Activated CD4-positive, CD25-positive, alpha-beta regulatory T cell treated with anti-CD3 and anti-CD28 coated beads, Interleukin-2, amount 50 U/mL, for 72 hours (primary cell): ENCODE measurements at places on chromosomes 7 and 10.

DNA sequence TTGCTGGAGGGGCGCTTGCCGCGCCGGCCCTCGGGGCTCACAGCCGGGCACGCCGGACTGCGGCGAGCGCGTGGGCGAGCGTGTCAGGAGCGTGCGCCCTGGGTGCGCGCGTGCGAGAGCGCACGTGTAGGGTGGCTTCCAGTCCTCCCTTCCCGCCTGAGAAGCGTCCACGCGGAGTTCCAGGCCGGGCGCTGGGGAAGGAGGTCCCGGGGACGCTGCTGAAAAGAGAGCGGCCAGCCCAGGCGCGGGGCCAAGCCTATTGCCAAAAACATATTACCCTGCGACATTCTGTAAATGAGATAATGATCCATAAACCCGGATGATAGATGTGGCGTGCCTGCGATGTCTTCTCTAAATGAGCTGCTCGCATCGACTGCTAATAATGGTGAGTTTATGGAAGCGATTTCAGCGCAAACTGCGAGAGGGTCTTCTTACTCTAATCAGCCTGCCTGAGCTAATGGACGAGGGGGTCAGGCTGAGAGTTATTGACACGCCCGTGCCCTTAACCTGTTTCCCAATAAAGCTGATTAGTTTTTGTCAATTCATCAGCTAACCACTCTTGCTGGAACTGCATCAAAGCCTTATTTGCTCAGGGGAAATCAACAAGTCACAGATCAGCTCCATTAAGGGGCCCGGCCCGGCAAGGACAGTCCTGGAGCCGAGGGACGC, 8.0 kb upstream of the MNX1 start:
- DNase-seq = no peak

- no peak for DNase-seq
Measured at GRCh38 chr10:47381427-47382379, 2.4 kb downstream of the ZNF488 start.

- DNase-seq = no peak
Measured at GRCh38 chr10:78335691-78336401, 302.2 kb downstream of the RPS24 start.

GRCh38 chr7:149147752-149148653, 750 bp downstream of the ZNF398 start:
- DNase-seq = peak; percentile 72

- DNase-seq = no peak
Measured at GRCh38 chr7:112147793-112148361, 58.3 kb downstream of the DOCK4 start.

- no peak for DNase-seq
Measured at GRCh38 chr7:17651863-17652385, 288.4 kb downstream of the SNX13 start.

DNA sequence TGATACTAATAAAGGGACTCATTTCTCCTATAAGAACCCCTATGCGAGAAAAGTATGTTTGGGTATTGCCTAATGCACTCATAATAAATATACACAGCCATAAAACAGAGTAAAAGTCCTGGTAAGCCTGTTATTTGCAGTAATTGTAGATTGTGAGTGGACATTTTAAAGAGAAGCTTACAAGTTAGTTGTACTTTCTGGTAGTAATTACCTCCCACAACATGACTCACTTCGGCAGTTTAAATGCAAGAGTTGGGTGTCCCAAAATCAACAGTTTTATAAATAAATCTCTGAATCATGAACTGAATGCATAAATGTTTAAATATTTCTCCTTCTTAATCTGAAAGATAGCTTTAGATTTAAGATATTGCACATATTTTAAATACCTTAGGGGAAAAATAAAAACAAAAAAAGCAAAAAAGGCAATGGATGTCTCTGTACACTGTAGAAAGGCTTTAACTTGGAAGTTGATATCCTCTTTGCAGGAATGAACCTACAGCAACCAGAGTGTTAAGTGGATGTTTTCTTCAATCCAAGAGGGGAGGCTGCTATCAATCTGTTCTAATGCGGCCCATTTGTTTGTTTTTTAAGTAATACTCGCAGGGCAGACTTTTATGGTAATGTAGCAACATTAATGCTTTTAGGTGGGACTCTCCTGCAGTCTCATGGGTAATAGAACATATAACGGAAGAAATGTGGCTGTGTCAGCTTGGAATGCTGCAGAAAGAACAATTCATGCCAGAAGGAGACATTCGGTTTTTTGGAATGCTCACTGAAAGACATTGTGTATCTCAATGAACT, 57.3 kb upstream of the ZEB1 start:
- DNase-seq = no peak

GRCh38 chr7:87918740-87919139, 15.3 kb upstream of the ADAM22 start:
- no peak for DNase-seq

GRCh38 chr10:78798976-78799730, 269.6 kb upstream of the ZMIZ1 start:
- no peak for DNase-seq

DNA sequence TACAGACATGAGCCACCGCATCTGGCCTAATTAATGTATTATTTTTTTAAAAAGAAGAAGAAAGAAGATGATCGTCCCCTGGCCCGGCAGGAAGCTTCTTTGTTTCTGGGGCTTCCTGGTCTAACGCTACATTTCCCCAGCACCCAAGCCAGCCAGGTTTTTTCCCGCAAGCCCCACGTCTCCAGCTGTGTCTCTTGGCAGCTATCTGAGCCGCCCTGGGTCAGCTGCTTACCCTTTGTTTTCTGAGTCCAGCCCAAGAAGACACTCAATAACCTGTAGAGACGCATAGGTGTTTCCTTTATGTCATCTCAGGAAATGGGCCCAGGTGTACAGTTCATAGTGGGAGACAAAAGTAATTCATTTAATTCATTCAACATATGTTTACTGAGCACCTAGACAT, 110.2 kb downstream of the MTPAP start:
- DNase-seq = no peak

DNA sequence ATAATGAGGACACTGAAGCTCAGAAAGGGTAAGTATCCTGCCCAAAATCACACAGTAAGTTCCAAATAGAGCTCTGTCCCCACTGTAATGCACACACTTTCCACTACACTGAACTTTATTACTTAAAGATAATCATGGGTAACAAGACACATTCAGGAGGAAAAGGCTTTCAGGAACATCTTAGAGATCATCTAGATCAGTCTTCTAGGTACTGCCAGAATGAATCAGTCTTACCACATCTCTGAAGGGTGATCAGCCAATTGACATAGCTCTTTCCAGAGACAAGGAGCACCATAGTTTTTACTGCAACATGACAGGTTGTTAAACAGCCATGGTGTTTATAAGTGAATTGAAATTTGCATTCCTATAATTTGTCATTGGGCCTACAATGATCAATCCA, 5.4 kb upstream of the HERPUD2 start:
- DNase-seq = no peak

DNA sequence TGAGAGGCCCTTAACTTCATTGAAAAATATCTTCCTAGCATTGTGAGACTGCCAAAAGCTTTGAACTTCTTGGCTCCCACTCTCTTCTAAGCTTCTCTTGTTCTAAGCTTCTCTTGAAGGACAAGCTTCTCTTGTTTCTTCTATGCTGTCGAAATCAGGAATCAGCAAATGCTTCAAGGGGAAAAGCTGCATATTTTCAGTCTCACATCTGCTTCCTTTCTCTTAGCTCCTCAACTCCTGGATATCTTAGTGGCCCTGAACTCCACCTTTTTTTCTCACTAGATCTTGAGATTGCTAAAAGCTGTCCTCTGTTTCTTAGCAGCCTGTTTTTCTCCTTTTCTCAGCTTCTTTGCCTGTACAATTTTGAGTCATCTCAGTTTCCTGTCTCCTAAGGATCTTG, 73.0 kb downstream of the NEUROD6 start:
- DNase-seq = no peak

DNA sequence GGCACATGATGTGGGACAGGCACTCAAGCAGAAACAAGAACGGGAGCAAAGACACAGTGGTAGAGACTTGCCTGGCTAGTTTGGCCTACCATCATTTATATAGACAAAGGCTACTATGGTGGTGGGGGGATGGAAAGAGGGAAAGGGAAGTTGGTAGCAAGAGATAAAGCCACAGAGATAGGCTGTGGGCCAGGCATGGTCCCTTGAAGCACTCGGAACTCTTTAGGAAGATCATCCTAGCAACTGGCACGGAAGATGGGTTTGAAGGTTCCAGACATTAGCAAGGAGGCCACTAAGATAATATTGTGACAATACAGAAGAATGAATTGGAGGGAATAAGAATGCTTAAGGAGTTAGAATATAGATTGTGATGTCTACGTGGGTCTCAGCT, 319.6 kb downstream of the ELMO1 start:
- no peak for DNase-seq

DNA sequence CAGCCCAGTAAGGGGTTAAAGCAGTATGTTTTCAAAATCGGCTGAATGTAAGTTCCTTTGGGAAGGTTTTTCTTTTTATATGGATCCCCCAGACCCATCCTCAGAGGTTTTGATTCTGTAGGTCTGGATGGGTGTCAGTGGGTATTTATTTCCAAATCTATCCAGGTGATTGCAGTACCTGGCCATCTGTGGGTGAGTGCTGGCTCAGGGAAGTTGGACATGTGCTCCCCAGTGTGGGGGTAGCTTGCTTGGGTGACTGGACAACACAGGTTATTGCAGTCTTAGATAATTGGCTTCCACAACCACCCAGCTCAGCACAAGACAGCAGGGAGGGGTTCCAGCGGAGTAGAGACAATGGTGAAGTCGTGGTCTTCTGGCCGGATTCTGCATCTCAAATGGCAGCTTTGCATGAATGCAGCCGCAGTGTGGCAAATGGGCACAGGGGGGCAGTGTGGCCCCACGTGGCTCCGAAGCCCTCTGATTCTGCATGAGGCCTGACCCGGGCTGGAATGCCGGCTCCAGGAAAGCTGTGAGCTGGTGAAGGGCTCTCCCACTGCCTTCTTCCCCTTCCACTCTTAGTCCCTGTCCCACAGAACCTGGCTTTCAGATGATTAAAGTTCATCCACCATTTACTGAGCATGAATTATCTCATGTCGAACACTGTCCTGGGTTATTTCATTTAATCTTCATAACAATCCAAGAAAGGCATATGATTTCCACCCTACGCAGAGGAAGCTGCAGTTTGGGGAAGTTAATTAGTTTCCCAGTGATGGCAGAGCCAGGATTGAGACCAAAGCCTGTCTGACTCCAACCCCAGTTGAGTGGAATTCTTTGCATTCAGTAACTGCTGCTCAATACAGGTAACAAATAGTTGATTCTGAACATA, 64.5 kb upstream of the SYPL1 start:
- peak; percentile 73 for DNase-seq

- no peak for DNase-seq
Measured at GRCh38 chr10:72133517-72133916, 45.2 kb upstream of the SPOCK2 start.

DNA sequence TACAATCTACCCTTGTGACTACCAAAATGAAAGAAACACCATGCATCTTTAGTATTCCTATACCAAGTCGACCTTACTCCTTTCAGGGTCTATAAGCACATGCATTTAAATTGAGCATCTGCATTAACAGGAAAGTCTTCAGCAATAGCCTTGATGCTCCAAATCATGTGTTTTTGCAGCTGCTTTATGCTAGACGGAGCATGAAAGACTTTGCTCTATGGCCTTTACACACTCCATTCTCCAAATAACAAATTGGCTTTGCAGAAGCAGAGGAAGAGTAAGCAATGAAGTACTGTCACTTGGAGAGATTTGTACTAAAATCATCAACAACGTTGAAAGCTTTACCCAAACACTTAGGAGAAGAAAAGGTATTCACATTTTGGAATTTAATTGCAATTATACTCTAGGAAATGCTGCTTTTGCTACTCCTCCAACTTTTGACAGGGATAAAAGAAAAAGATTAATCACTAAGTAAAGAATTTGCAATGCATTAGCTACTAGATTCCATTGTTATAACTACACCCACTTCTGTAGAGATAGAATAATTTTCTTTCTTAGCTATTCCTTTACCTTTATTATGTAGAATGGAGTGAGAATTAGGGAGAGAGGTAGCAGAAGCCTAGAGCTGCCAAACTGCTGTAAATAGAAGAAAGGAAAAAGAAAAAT, 131.8 kb downstream of the SEMA3E start:
- no peak for DNase-seq

- DNase-seq = no peak
Measured at GRCh38 chr10:22105270-22105669, 101.7 kb upstream of the DNAJC1 start.

DNA sequence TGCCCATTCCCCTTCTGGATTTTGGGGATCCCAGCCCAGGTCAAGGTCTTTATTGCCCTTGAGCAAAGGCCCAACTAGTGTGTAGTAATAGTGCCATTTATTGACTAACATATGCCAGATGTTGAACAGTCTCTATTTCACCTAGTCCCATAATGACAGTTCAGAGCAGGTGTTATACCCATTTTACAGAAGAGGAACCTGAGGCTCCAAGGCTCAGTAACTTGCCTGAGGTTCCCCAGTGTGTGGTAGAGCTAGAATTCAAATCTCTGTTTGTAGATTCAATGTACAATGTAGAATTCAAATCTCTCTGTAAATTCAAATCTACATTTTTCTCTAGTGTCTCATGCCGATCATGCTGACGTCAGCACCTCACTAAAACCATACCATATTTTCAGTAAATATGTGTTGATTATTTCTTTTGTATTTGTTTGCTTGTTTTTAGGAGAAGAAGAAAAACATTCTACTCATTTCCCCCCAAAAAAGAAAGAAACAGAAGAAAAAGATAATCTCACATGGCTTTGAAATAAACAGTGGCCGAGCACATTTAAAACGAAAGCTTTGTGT, 329.7 kb downstream of the PRPF18 start:
- DNase-seq = no peak

GRCh38 chr10:122362031-122362592, 12.4 kb upstream of the PLEKHA1 start:
- DNase-seq = no peak

DNA sequence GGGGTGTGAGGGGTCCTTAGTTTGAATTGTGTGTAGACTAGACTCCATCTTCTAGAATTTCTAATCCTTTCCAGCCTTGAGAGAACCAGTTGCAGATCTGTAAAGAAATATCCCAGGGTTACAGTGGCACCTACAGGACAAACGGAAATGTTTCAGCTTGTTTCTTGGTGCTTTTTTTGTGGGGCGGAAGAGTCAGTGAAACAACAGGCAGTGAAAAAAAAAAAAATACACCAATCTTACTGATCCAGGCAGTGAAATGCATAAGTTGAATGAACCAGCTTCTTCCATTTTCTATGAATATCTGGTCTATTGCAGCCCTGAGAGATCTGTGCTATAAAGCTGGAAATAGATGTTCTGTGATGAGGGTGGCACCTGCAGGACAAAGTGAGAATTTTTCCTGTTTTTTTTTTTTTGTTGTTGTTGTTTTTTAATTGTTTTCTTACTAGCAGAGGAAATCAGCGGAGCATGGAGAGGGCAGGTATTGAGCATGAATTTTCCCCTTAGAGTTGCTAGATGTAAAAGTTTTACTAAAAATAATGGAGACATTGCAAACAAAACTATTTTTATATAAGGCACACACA, 81.9 kb upstream of the DYNC1I1 start:
- DNase-seq = no peak

GRCh38 chr10:95815133-95815532, 59.2 kb downstream of the ENTPD1 start:
- DNase-seq = no peak

- no peak for DNase-seq
Measured at GRCh38 chr7:47405286-47405904, 176.5 kb downstream of the TNS3 start.
